Heart left ventricle (tissue), 16 donors: ENCODE measurements at places on chromosomes 1 and 21. TPM values are rescaled to one million over a fixed set of nuclear protein-coding genes. Genes with fewer than 3 reads are reported as not detected.

DNA sequence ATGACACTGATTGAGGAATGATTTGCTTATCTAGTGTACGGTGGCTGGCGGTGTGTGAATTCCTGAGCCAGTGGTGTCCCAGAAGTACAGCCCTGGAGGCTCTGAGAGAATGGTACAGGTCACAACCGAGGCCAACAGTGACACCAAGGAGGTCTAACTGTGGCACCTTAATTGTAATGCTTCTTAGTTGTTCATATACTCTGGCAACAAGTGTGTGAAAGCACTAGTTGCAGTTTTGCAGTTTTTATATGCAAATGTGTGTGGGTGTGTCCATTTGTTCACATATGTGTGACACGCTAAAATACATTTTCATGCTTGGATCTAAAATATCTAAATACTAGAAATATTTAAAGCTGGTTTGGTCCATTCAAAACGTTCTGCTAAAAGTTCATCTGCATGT is 185.3 kb upstream of the FMN2 start:
- no peak for DNase-seq
- no peak overlapping the region for H3K4me3 ChIP-seq
- no peaks in the 10 kb centered on the region for H3K4me1 ChIP-seq
- no peaks in the 10 kb centered on the region for H3K27me3 ChIP-seq
- H3K27ac ChIP-seq: no peak overlapping the region

GRCh38 chr1:44347280-44347679 is 7.8 kb downstream of the ERI3 start:
- H3K4me3 ChIP-seq: no peak overlapping the region
- H3K4me1 ChIP-seq: no peaks in the 10 kb centered on the region
- no peaks in the 10 kb centered on the region for H3K27me3 ChIP-seq
- DNase-seq: no peak

GRCh38 chr1:164093543-164093942 is 465.4 kb upstream of the PBX1 start:
- H3K4me1 ChIP-seq: no peaks in the 10 kb centered on the region
- no peak overlapping the region for H3K4me3 ChIP-seq
- H3K27ac ChIP-seq: no peak overlapping the region
- H3K36me3 ChIP-seq: no peaks in the 10 kb centered on the region

- no peak overlapping the region for H3K27ac ChIP-seq
- no peak for DNase-seq
- H3K4me3 ChIP-seq: no peak overlapping the region
- no peaks in the 10 kb centered on the region for H3K36me3 ChIP-seq
- no peaks in the 10 kb centered on the region for H3K27me3 ChIP-seq
- no peaks in the 10 kb centered on the region for H3K4me1 ChIP-seq
These were observed 46.0 kb upstream of the CAMK1G start for GRCh38 chr1:209537336-209538114.

GRCh38 chr1:109985247-109986053 is 885 bp downstream of the AHCYL1 start:
- no peak for DNase-seq
- H3K4me1 ChIP-seq: peaks cover 28% of the 10 kb centered on the region
- peak overlapping the region; percentile 93 for H3K4me3 ChIP-seq
- peak overlapping the region; percentile 99 for H3K27ac ChIP-seq

- peaks cover 10% of the 10 kb centered on the region for H3K27me3 ChIP-seq
- no peak overlapping the region for H3K27ac ChIP-seq
- DNase-seq: no peak
- no peaks in the 10 kb centered on the region for H3K4me1 ChIP-seq
- no peak overlapping the region for H3K4me3 ChIP-seq
These were observed 47.5 kb downstream of the FOXO6 start for GRCh38 chr1:41408691-41409090.

DNA sequence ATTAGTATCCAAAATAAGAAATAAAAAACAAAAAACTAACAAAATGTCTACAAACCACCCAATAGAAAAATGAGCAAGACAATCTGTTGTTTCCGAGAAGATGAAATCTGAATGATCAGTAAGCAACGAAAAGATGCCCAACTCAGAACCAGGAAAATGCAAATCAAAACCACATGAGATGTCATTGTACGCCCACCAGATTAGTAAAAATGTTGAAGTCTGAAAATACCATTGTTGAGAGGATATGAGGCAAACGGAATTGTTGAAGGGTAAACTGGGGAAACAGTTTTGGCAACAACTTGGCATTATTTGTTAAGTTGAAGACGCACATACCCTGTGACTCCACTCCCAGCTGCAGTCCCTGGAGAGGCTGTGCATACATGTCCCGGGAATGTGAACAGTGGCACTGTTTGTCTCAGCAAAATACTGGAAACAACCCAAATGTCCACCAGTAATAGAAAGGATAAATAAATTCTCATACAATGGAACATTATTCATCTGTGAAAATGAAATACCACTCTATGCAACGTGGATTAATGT is 10.6 kb downstream of the ZBTB17 start:
- H3K36me3 ChIP-seq: no peaks in the 10 kb centered on the region
- peak overlapping the region; percentile 59 for H3K27ac ChIP-seq
- H3K4me3 ChIP-seq: no peak overlapping the region
- no peaks in the 10 kb centered on the region for H3K4me1 ChIP-seq
- no peak for DNase-seq
- no peaks in the 10 kb centered on the region for H3K27me3 ChIP-seq

DNA sequence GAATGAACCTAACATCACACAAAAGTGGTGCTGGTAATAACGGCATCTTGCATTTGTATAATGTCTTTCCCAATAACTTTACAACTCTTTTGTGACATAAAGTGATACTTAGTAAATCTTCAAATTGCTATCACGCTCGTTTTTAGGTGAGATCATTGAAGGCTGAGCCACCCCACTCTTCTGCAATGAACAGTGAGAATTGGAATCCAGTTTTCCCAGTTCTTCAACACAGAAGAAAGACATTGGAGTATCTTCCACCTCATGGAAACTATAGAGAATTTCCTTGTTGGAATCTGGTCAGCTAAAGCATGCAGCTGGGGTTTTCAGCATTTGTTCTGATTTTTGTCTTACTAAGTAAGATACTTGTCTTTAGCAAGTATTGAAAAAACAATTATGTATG is 59.9 kb upstream of the NRIP1 start:
- peaks cover 3% of the 10 kb centered on the region for H3K4me1 ChIP-seq
- DNase-seq: no peak
- H3K4me3 ChIP-seq: no peak overlapping the region
- H3K36me3 ChIP-seq: no peaks in the 10 kb centered on the region
- no peaks in the 10 kb centered on the region for H3K27me3 ChIP-seq

Gene S100A1
- 2,100 TPM for total RNA-seq

Gene IQCC
- total RNA-seq: 0.69 TPM

Gene NBPF1
- 4.7 TPM for total RNA-seq

Gene AGMAT
- total RNA-seq: not detected
